Stimulated activated CD4-positive, alpha-beta T cell treated with anti-CD3 and anti-CD28 coated beads, Interleukin-4, amount 100 ng/mL, for 1 hour (primary cell): ENCODE measurements at places on chromosomes 1 and 21.
A peak's percentile ranks its signal among the peaks of the same experiment; 100 is the strongest.

DNA sequence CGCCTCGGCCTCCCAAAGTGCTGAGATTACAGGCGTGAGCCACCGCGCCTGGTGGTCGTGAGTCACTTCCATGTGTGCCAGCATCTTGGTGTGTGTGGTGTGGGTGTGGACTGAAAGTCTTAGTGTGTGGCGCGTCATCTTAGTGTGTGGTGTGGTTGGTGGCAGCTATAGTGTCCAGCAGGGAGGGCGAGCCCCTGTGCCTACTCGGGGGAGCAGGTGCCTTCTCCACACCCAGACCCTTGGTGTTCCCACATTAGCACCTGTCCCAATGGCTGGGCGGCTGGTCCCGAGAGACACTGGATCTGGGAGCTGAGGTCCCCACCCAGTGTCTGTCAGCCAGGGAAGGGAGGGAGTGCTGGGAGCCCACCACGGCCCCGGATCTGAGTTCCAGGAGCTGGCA lies 2.8 kb downstream of the SCNN1D start:
- no peak for DNase-seq

- DNase-seq, result no peak
These were observed 19.7 kb upstream of the NRDC start for GRCh38 chr1:51898090-51898734.

- DNase-seq, result no peak
These were observed 61.8 kb upstream of the DISP3 start for GRCh38 chr1:11417162-11417561.

- DNase-seq, result no peak
These were observed at the start of gene SLC16A4 for GRCh38 chr1:110390692-110391245. TSS of gene SLC16A4 (minus strand) at chr1:110391026. CDS start at chr1:110389323, 1,703 bp downstream.

GRCh38 chr1:208431721-208432120 lies 187.5 kb upstream of the PLXNA2 start:
- DNase-seq, result no peak

GRCh38 chr21:42369821-42370220 lies 3.5 kb upstream of the TFF1 start:
- DNase-seq, result no peak

- no peak for DNase-seq
These were observed 28.2 kb upstream of the CTSK start for GRCh38 chr1:150836129-150836773.

- no peak for DNase-seq
These were observed 368.0 kb upstream of the PRMT6 start for GRCh38 chr1:106688446-106688845.

DNA sequence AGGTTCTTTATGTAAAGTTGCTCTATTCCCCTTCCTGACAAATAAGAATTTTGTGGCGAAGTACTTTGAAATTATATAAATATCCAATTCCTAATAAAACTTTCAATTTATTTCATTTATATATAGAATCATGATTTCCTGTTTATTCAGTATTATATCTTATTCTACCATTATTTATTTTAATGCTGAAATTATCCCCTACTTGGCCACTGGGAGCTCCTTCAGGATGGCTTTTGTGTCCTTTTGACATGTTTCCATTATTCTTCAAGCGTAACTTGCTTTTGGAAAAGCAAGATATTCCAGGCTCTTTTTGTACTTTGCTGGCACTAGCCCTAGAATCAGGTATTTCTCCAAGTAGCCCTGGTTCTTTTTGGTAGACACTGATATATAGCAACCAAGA lies 67.2 kb upstream of the CACYBP start:
- DNase-seq, result no peak

GRCh38 chr1:172650474-172651193 lies 8.3 kb upstream of the FASLG start:
- no peak for DNase-seq

DNA sequence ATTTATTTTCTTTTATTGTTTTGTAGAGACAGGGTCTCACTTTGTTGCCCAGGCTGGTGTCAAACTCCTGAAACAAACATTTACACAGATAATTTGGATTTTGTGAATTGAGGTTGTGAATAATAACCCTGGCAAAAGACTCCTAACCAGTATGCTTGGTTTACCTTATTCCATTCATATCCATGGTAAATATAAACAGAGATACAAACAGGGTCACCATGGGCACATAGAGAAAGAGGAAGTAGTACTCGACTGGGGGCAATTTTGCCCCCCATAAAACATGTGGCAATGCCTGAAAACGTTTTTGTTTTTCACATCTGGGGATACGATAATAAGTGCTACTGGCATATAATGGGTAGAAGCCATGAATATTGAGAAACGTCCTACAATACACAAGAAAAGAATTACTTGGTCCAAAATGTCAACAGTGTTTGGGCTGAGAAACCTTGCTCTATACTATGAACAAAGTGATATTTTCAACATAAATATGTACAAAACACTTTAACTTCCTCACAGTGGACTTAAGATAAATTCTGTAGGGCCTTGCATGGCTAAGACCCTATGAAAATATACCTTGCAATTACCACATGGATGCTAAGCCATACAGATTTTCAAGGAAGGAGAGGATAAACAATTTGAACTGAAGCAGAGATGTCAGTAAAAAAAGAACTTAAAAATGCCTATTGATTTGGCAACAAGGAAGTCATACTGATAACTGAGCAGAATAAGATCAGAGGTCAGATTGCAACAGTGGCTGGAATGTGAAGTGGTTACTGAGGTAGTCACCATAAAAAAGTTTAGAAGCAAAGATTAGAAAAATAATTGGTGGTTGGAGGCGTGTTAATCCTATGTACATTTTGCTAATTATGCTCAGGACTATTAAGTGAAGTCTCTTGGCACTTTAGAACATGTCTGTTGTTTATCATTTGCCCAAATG lies 27.4 kb upstream of the ASPM start:
- no peak for DNase-seq

DNA sequence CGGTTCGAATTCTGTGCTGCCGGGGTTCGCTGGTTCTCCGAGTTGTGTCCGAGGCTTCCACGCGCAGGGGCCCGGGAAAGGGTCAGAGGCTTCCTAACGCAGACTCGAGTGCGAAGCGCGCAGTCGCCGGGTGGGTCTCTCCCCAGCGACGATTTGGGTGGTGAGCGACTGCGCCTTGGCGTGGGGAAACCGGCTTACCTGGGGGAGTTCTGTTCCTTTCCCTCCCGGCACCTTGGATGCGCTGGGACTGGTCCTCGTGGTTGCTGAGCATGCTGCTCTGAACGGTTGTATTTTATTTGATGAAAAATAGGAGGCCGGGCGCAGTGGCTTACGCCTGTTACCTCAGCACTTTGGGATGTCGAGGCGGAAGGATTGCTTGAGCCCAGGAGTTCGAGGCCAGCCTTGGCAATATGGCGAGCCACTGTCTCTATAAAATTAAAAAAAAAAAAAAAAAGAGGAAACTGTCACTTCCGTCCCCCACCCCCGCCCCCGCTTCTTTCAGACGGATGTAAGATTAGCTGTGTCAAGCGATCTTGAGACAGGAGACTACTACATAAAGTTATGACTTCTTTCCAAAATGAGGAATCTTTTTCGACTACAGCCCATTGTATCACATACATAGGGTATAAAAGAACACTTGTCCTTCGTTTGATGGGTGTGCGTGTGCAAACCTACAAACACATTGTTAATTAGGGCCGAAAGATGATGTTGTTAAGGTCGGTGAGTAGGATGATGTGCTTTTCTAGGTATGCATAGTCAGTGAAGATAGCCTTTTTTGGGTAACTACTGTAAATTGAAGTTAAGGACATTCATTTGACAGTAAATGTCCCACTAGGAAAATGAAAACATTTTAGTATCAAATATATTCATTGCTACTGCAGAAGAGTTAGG lies at the start of gene CCDC18:
CCDC18 (plus strand) TSS at position 2 of the 891 bp plus-strand sequence. CDS start 2,638 bp downstream, outside the sequence.
- peak; percentile 51 for DNase-seq

DNA sequence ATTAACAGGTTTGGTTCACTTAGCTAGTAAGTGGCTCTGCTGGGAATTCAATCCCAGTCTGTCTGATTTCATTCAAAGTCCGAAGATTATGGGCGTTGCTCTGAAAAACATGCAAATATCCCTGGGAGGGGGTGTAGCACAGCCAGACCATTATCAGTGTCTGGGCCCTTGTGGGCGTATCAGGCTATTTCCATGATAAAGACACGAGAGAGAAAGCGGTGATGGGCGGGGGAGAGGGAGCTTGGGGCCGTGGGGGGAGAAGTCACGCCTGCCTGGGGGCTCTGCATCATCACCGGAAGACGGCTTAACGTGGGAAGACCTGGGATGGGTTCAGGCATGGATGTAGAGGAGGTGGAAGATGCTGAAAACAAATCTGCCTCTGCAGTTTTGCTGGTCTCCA lies 25.8 kb downstream of the IL6R start:
- no peak for DNase-seq

DNA sequence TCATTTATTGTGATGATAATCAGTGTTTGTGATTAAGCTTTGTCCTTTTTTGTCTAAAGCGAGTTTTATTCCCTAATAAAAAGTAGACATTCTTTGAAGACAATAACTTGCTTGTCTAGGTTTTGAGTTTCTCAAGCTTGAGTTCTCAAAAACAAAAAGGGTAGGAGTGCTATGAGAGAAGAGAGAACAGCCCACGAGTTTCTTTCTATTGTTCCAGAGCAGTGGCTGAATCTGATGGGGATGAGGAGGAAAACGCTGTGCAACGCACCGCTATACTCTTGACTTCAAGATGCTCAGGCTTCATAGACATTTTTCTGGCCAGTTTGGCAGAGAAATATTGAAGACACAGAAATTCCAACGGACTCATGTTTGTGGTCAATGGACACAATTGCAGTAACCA lies 669.8 kb upstream of the B3GALT2 start:
- no peak for DNase-seq

DNA sequence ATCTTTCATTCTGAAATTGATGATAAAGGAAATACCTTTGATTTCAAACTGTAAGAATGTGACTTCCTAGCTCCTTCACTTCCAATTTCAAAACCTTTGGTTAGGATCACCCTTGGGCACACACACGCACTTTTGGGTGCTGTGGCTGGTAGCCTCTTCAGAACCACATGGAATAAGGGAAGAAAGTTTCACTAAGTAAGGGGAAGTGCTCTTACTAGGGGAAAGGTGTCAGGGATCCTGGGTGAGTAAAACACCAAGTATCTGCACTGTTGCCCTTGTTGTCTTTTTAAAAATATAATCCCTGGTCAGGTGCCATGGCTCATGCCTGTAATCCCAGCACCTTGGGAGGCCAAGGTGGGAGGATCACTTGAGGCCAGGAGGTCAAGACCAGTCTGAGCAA lies 132.4 kb downstream of the SDCCAG8 start:
- DNase-seq, result no peak

DNA sequence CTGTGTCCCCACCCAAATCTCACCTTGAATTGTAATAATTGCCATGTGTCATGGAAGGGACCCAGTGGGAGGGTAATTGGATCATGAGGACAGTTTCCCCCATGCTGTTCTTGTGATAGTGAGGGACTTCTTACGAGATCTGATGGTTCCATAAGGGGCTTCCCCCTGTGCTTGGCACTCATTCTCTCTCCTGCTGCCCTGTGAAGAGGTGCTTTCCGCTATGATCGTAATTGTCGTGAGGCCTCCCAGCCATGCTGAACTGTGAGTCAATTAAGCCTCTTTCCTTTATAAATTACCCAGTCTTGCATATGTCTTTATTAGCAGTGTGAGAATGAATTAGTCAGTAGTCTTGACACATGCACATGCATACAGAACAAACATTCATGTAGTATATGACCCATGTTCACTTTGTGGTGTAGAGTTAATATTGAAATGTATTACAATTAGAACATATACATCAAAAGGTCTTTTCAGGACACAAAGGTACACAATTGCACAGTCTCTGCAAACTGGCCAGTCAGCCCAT lies 16.9 kb upstream of the IFI16 start:
- DNase-seq, result no peak

DNA sequence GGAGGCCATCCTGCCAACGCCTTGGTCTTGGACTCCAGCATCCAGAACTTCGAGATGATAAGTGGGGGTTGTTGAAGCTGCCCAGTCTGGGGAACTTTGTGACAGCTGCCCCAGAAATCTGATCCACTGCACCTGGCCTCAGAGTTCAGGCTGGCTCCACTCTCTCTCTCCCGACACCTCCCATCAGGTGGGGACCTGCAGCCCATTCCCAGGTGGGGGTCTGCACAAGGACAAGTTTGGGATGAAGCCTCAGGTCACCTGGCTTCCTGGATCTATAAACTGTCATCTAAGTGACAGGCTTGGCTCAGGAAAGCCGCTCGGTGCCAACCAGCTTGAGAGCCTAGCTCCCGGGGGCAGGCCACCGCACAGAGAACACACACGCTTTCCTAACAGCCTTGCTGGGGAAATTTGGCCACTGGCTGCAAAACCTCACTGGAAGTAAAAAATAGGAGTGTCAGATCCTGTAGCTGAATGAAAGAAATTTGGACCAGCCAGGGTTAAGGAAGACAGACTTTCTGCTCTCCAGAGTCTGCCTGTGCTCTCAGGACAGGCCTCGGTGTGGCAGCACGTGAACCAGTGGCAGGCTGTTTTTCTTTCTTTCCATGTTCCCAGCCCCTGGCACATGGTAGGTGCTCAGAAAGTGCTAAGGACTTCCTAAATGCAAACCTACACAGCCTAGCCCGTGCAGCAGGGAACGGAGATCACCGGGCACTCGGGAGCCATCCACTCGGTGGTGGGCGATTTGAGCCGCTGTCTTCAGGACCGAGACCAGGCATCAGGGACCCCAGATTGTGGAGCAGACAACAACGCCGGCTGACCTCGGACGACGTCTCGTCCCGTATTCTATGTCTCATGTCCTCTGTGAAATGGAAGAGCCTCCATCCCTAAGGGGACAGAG lies 42.6 kb upstream of the LBR start:
- no peak for DNase-seq

DNA sequence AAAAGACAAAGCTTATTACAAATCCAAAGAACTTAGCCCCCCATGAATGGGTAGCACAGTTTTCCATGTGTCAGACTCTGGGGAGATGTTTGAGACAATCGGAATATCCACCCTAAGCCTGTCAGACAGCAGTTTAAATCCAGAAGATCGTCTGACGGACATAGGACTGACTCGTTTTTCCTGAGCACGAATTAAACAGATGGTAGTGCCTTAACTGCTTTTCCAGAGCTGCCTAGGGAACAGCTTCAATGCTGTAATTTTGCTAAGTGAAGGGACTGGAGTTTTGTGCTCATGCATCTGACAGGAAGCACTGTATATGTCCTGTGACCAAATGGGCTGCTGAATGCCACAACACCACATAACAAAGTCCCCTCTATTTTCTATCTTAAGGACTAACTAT lies 48.6 kb downstream of the PCNX2 start:
- no peak for DNase-seq

GRCh38 chr1:153685544-153686340 lies 7.3 kb downstream of the NPR1 start:
- DNase-seq, result no peak

- DNase-seq, result no peak
These were observed 7.4 kb upstream of the ATP2B4 start for GRCh38 chr1:203619091-203619780.

GRCh38 chr1:50735443-50735842 lies 224.6 kb downstream of the FAF1 start:
- no peak for DNase-seq
